ENCODE measurements at places on chromosomes 11 and 22.

DNA sequence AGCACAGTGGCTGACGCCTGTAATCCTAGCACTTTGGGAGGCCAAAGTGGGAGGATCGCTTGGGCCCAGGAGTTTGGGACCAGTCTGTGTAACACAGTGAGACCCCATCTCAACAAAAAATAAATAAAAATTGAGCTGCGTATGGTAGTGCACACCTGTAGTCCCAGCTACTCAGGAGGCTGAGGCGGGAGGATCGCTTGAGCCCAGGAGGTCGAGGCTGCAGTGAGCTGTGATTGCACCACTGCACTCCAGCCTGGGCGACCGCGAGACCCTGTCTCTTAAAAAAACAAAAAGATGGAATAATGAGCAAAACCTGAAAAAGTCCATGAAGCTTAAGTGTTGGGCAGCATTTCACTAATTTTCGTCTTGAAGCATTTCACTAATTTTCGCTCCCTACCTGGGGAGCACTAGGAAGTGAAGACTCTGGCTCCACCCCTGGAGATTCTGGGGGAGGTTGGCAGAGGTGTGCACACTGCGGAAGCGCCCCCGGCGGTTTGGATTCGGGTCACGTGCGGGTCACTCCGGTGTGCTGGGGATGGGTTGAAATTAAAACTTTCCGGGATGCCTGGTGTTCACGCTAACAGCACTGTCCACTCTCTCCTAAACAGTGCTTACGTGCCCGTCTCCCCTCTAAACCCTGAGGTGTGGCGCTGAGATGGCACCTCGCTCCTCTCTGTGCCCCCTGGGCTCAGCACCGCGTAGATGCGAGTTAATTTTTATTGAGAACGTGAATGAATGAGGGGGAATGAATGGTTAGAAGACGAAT is 906 bp upstream of the NAA40 start:
- no peak for DNase-seq

DNA sequence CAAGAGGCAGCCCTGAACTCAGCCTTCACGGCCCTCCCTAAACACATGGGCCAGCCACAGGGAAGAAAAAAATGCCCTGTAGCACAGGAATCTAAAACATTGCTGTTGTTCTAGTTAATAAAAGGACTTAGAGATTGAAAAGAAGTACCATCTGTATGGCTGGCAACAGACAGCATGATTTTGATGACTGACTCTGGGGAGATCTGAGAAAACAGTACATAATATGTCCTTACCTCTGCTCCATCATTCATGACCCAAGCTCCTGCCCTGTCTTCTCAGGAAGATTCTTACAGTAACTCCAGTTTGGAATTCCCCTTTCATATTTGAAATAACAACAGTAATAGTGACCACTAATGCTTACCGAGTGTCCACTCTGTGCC is 244.2 kb downstream of the ETS1 start:
- no peak for DNase-seq

DNA sequence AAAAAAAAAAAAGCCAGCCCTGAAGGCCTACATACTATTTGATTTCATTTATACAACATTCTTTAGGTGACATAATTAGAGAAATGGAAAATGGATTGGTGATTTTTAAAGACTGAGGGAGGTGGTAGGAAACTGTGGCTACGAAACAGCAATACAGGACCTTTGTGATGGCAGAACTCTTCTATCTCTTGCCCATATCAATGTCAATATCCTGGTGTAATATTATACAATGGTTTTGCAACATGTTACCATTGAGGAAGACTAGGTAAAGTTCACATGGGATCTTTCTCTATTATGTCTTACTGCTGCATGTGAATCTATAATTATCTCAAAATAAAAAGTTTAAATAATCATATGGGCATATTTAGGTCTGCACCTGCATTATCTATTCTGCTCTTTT is 371.2 kb downstream of the ETS1 start:
- DNase-seq, result no peak

DNA sequence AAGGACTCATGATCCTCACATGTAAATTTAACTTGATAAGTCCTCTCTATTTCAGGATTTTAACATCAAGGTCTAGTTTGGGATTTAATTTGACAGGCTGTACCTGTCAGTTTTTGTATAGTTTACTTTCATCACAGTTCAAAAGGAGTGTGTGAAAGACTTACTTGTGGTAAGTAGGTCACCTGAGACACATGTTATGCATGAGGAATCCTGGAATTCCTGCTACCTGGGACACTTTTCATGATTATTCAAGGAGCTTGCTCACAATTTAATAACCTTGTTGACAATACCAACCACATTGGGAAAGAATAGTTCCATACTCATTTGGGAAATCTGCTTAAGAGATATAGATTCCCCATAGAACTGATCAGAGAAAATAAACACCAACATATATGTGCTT is 15.8 kb upstream of the SLC36A4 start:
- DNase-seq, result no peak

DNA sequence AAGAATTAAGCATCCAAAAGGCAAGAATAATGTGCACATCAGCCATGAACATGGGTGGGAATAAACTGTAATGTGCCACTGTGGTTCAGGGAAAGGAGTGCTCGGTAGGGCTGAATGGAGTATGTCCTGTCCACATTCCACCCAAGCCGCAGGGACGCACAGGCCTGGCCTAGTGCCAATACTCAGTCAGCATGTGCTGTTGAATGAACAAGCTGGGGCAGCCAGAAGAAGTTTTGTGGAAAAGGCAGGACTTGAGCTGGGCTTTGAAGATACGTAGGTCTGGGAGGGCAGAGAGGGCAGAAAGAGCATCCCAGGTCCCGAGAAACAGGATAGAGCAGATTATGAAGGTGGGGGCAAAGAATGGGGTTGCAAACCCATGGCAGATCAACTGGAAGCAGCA is 60.0 kb upstream of the PLET1 start:
- DNase-seq, result no peak

DNA sequence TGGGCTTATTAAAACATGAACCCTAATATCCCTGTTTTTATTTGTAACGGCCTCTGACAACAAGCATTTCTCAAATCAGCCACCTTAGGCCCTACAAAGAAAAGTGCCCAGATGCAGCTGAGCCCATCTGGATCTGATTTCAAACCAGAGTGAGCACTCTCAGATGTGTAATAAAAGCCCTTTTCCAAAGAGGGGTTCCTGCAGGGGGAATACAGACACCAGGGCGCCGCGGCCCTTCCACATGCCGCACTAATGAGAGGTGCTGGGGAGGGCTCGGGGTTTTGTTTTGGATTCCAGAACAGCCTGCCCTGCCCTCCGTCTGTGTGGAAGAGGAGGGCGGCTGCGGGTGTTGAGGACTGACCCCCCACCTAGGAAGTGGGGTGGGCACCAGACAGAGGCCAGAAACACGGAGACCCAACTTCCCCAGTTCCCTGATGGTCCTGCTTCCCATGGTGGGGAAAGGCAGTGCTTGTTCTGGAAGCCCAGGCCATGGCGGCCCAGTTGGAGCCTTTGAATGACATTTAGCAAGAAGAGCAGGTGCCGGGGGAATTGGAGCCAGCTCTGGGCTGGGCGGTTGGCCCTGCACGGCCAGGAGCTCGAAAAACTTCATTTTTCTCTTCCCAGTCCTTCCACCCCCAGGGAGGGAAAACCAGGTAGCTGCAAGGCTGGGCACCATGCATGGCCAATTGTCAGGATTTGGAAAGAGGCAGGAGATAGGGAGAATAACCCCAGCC is 63.7 kb downstream of the MACROD1 start:
- no peak for DNase-seq

DNA sequence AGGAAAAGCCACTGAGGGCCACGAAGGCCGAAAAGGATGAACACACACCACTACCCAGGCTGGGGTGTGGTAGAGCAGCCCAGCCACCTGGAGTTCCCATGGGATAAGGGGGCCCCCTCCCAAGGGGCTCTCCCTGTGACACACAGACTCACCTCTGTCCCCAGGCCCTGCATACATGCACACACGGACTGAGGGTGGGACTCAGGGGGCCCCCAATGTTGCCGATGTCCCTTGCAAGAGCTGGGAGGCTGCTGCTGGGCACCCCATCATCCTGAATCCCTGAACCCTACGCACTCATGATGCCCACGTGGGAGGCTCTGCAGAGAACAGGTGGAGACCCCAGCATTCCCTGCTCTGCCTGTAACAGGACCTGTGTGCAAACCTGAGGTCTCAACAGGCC is 14.5 kb downstream of the SHANK2 start:
- no peak for DNase-seq

DNA sequence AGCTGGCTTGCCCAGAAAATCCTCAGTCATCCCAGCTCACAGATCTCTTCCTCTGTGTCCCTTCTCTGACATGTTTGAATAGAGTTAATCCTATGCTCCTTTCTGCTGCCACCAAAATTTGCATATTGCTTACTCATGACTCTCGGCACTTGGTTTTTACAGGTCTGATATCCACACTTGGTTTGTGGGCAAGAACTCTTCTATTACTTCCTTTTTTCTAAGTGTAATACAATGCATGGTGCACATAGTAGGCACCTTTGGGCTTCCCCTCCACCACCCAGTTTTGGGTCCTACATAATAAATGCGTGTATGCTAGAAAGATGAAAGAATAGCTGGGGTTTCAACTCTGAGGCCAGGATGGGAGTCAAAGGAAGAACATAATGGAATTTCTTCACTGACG is 69.7 kb upstream of the GRK3 start:
- peak; percentile 65 for DNase-seq

GRCh38 chr22:46815559-46815895 is 53.1 kb downstream of the TBC1D22A start:
- no peak for DNase-seq

GRCh38 chr11:61969391-61969758 is 1.9 kb upstream of the FTH1 start:
- DNase-seq, result no peak

DNA sequence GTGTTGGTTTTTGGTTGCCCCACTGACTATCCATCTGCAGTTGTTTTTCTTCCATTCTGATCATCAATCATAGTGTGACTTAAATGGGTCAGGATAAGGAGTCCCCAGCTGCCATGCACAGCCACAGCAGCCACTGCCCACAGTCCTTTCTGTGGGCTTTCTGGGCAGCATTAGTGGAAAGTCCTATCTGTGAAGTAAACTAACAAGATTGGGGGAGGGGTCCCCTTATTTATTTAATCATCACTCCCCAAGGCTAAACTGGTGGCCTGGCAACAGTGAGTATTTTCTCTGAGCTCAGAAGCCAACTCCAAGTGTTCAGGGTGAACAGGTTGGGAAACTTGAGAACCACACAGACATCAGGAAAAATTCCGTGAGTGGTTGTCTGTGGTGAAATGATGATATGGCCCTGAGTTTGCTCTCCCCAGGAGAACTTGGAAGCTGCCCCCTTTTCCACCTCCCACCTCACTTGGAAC is 145.0 kb downstream of the CCDC34 start:
- DNase-seq, result no peak

GRCh38 chr11:69300120-69301060 is 6.4 kb downstream of the MYEOV start:
- no peak for DNase-seq

DNA sequence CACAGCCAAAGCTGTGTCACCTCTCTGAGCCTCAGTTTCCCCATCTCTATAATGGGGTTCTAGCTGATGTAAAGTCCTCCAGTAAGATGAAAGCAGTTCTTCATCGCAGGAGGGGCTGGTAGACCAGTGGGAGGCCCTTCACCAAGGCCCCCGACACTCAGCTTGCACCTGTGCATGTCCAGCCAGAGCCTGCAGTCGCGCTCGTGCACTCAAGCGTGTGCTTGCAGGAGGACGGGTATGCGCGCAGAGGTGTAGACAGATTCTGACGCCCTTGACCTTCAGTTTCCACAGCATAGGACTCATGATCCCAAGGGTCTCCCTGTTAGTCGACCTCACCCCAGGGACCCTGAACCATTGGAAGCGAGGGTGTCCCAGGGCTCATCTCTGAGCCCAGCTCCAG is 633.7 kb downstream of the TBC1D22A start:
- no peak for DNase-seq

GRCh38 chr11:47414685-47415070 is 6.3 kb downstream of the SLC39A13 start:
- DNase-seq, result no peak

GRCh38 chr11:63613517-63614135 is 607 bp downstream of the PLAAT3 start:
- peak; percentile 22 for DNase-seq

DNA sequence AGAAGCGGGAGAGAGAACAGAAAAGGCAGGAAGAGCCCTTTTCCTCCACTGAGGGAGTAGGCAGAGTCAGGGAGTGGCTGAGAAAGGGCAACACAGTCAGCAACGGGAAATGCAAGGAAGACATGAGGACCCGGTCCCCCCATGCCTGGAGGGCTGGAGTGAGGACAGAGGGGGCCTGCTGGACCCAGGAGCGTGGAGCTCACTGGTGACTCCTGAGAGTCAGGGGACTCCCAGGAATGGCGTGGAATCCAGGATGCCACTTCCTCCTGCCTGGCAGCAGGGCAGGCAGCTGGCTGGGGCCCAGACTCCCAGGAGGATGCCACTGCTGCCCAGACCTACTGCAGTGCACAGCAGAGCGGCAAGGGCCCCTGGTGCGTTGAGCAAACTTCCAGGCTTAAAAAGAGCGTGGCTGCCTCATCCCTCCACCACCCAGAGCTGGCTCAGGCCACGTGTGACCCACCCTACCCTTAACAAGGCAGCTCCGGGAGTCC is 11.3 kb downstream of the C11orf21 start:
- DNase-seq, result no peak

DNA sequence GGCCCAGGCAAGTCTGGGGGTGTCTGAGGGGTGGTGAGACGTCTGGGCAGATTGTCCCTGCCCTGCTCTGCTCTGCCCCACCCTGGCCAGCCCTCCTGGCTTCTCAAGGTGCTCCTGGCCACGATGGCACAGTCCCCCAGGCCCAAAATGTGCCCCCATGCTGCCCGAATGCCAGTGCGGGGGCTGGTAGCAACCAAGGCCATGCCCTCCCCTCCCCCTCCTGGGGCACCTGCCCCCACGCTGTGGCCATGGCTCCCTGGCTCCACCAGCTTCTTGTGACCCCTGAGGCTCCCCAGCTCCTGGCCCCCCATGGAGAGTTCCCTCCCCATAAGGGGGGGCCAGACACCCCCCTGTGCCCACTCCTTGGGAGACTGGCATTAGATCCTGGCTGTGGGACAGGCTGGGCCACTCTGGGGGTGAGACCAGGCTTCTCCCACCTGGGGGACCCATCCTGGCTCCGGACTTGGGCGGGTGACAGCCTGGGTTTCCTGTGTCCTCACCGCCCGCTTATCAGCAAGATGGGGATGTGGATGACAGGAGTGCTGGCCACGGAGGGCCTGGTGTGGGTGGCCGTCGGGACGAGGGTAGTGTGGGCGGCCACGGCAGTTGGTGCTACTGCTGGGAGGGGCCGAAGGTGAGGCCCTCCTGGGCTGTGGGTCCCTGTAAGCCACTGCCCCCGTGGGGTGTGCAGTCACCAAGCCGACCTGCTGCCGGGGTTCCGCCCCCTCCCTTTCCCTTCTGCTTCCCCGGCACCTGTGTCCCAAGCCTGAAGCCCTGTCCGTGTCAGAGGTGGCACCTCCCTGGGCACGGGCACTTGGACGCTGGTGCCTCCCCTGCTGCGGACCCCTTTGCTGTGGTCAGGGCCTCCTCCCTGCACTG is 15.9 kb upstream of the MUC6 start:
- DNase-seq, result no peak
